Liver (tissue), 10 donors: ENCODE measurements at places on chromosomes 12 and 14. TPM values are rescaled to one million over a fixed set of nuclear protein-coding genes. Genes with fewer than 3 reads are reported as not detected.

- DNase-seq, result no peak
These were observed 736.4 kb downstream of the NOVA1 start for GRCh38 chr14:25861406-25861805.

DNA sequence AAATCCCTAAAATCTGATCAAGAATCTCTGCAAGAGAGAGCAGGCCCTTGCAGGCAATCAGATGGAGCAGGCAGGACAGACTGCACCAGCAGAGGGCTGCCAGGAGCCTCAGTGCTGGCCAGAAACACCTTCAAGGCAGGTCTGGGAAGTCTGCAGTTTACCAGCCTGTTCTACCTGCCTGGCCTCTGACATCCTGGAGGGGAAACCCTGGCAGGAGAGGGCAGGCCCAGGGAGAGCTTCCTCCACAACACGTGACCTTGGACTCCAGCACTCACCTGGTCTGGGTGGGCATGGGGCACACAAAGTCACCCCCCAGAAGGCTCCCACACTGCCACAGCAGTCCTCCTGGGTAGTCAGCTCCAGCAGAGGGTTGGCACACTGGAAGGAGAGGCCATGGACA lies 56.0 kb downstream of the ISCA2 start:
- no peak for DNase-seq

DNA sequence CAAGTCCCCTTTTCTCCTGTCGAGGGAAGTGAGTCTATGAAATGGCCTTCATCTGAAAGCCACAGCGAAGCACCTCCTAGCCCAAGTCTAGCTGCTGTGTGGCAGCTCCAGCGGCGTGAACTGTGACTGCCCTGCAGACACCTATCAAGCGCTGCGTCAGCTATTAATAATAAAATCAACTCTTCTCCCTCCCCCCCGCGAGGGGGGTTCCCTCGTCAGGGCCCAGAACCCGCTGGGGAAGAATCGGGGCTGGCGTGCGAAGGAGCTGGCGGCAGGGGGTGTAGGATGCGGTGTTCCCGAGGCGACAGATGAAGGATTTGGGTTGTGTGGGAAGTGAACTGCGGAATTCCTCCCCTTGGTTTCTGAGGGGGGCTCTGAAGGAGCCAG lies 662 bp upstream of the ATP2A2 start:
- DNase-seq, result no peak

DNA sequence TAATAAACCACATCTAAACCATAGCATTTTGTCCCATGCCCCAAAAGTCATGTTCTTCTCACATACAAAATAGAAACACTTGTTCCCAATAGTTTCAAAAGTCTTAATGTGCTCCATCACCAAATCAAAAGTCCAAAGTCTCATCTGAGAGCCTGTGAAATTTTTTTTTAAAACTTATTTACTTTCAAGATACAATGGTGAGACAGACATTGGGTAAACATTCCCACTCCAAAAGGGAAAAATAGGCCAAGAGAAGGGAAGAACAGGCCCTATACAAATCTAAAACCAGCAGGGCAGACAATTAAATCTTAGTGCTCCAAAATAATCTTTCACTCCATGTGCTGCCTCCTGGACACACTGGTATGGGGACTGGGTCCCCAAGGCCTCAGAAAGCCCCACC lies 84.4 kb upstream of the AMIGO2 start:
- DNase-seq, result no peak

DNA sequence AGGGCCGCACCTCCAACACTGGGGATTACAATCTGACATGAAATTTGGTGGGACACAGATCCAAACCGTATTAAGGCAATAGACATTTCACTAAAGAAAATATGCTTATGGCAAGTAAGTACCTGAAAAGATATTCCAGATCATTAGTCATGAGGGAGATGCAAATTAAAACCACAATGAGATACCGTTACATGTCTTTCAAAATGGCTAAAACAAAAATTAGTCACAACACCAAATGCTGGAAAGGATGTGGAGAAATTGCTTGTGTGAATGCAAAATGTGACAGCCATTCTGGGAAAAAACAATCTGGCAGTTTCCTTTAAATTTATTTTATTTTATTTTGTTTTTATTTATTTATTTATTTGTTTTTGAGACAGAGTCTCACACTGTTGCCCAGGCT lies 82.3 kb upstream of the PTGDR start:
- DNase-seq, result no peak

DNA sequence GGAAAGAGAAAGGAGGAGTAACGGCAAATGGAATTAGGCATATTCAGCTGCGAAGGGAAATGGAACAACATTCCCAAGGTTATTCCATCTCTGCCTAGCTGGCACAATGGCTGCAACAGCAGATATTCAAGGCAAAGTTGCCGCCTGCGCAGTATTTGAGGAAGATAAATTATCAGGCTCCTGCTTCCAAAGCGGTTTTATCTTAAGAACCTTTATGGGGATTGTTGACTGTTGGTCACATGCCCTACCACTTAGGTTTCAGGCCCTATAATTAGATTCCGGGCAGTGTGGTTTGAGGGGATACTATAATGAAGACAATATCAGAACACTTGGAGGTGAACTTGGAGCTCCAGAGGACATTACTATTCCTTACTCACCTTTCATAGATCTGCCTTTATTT lies 99.7 kb downstream of the FGD4 start:
- DNase-seq, result no peak

- DNase-seq, result no peak
These were observed 36.4 kb downstream of the SAMD4A start for GRCh38 chr14:54603362-54603761.

TMEM52B gene
- total RNA-seq, result not detected
